ENCODE measurements at places on chromosomes 4 and X. TPM values are rescaled to one million over a fixed set of nuclear protein-coding genes. Genes with fewer than 3 reads are reported as not detected.

OR13H1 gene
- not detected for total RNA-seq

XPNPEP2 gene
- total RNA-seq: not detected

BEX1 gene
- total RNA-seq: 5.4 TPM

AR gene
- total RNA-seq: 3.4 TPM

ANOS1 gene
- 0.08 TPM for total RNA-seq

RNF128 gene
- 2.6 TPM for total RNA-seq

MAP7D2 gene
- 0.03 TPM for total RNA-seq

LEF1 gene
- 33.9 TPM for total RNA-seq

F8A2 gene
- not detected for total RNA-seq

ART3 gene
- total RNA-seq: 13.7 TPM

SPANXN4 gene
- not detected for total RNA-seq

TCEAL8 gene
- total RNA-seq: 45.7 TPM

GAGE13 gene
- total RNA-seq: 9.5 TPM

MAGED4B gene
- 0.87 TPM for total RNA-seq

SLITRK2 gene
- 0.72 TPM for total RNA-seq

RAB33B gene
- 2.7 TPM for total RNA-seq

MAGEB10 gene
- total RNA-seq: not detected

PRR27 gene
- total RNA-seq: not detected

KLB gene
- total RNA-seq: not detected

ZBTB33 gene
- total RNA-seq: 7.1 TPM

C4orf36 gene
- total RNA-seq: not detected

IL1RAPL2 gene
- not detected for total RNA-seq

CDKL5 gene
- total RNA-seq: 0.79 TPM

GALNT7 gene
- total RNA-seq: 8.6 TPM

ARAF gene
- total RNA-seq: 48.7 TPM

SLC6A14 gene
- total RNA-seq: not detected

TEX11 gene
- not detected for total RNA-seq

TRPC5OS gene
- total RNA-seq: not detected

TMSB15C gene
- total RNA-seq: 0.56 TPM

HTATSF1 gene
- total RNA-seq: 44.1 TPM

XK gene
- 0.08 TPM for total RNA-seq

CXCL8 gene
- total RNA-seq: 34.0 TPM

HTN3 gene
- total RNA-seq: not detected

MAPK10 gene
- total RNA-seq: 0.87 TPM

F8A1 gene
- total RNA-seq: 4.0 TPM

MAP9 gene
- 6.5 TPM for total RNA-seq

MAGEA3 gene
- 182 TPM for total RNA-seq

FRG2 gene
- not detected for total RNA-seq

EMCN gene
- total RNA-seq: 0.08 TPM

Data from A375 (cell line).